ENCODE measurements at places on chromosomes 5 and 9.

DNA sequence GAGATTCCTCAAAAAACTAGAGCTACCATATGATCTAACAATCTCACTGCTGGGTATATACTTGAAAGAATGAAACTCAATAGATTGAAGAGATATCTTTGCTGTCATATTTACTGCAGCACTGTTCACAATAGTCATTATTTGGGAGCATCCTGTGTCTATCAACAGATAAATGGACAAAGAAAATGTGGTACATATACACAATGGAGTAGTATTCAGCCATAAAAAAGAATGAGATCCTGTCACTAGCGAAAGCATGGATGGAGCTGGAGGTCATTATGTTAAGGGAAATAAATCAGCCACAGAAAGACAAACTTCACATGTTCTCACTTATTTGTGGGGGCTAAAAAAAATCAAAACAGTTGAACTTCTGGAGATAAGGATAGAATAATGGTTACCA lies 505.7 kb upstream of the ARRDC3 start:
- no peaks in the 10 kb centered on the region for H3K36me3 ChIP-seq
- H3K27ac ChIP-seq = no peak overlapping the region
- H3K27me3 ChIP-seq = no peaks in the 10 kb centered on the region
- H3K4me1 ChIP-seq = no peaks in the 10 kb centered on the region

- H3K4me1 ChIP-seq = peaks cover 12% of the 10 kb centered on the region
- H3K27me3 ChIP-seq = no peaks in the 10 kb centered on the region
- H3K36me3 ChIP-seq = no peaks in the 10 kb centered on the region
- no peak for DNase-seq
Measured at GRCh38 chr9:131622523-131622922, 77.2 kb downstream of the PRRT1B start.

GRCh38 chr5:72587661-72588308 lies 80.6 kb upstream of the ZNF366 start:
- DNase-seq = no peak
- no peak overlapping the region for H3K4me3 ChIP-seq
- no peaks in the 10 kb centered on the region for H3K27me3 ChIP-seq
- no peaks in the 10 kb centered on the region for H3K36me3 ChIP-seq
- peaks cover 17% of the 10 kb centered on the region for H3K4me1 ChIP-seq

DNA sequence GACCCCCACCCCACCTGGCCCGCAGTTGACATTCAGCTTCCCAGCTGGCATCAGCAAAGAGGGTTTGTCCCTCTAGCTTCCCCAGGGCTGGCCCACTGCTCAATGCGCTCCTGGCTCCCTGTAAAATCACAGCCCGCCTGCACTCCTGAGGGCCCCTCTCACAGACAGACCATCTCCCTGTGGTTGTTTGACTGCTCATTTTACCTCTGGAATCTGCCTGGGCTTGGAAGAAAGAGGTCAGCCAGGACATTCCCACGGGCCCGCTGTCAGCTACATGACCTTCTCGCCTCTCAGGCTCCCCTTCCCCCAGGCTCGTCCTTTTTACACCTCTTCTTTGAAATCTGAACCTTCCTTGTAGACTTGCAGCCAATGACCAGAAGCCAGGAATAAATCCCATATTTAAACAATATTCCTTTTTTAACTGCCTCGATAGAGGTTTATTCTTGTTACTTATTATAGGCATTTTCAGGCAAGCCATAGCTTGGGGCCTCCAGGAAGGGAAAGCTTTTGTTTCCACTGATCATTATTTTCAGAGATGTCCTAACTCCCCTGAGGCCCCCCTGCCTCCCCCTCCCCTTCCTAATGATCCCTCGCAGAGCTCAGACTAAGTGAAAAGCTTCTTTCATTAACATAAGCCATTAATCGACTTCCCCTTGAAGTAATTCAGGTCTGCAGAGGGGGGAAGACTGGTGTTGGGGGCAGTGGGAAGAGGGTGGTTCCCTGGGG lies 76.3 kb upstream of the IQGAP2 start:
- H3K4me3 ChIP-seq = no peak overlapping the region
- no peaks in the 10 kb centered on the region for H3K4me1 ChIP-seq
- no peak for DNase-seq

GRCh38 chr5:32172923-32173266 lies 1.2 kb downstream of the GOLPH3 start:
- peak overlapping the region; percentile 95 for H3K27ac ChIP-seq
- peaks cover 36% of the 10 kb centered on the region for H3K36me3 ChIP-seq
- H3K4me3 ChIP-seq = peak overlapping the region; percentile 93
- no peak for DNase-seq
- H3K27me3 ChIP-seq = no peaks in the 10 kb centered on the region

GRCh38 chr5:112907166-112907631 lies 14.8 kb downstream of the REEP5 start:
- H3K27ac ChIP-seq = no peak overlapping the region
- H3K27me3 ChIP-seq = no peaks in the 10 kb centered on the region
- DNase-seq = no peak
- 0 out of 2 replicates have a peak, but pooled peaks cover 9% of the 10 kb centered on the region for H3K36me3 ChIP-seq
- H3K4me1 ChIP-seq = no peaks in the 10 kb centered on the region
- no peak overlapping the region for H3K4me3 ChIP-seq

GRCh38 chr5:144207875-144208444 lies 37.3 kb downstream of the KCTD16 start:
- peaks cover 70% of the 10 kb centered on the region for H3K27me3 ChIP-seq
- H3K4me1 ChIP-seq = no peaks in the 10 kb centered on the region
- no peak overlapping the region for H3K27ac ChIP-seq

GRCh38 chr9:133347515-133347984 lies 381 bp downstream of the MED22 start:
- peaks cover 41% of the 10 kb centered on the region for H3K36me3 ChIP-seq
- DNase-seq = peak; percentile 55
- peak overlapping the region; percentile 99 for H3K4me3 ChIP-seq
- H3K4me1 ChIP-seq = peaks cover 17% of the 10 kb centered on the region

GRCh38 chr5:151020304-151021110 lies at the start of gene GPX3:
GPX3 (plus strand) TSS chr5:151020591; CDS start chr5:151020655, 64 bp downstream.
- peak within 1 kb of the TSS; percentile 94 for H3K4me3 ChIP-seq
- no peak within 1 kb of the TSS for H3K27ac ChIP-seq
- no peaks in the 10 kb centered on the region for H3K36me3 ChIP-seq
- H3K27me3 ChIP-seq = no peaks in the 10 kb centered on the region

GRCh38 chr5:157290981-157291711 lies 25.2 kb downstream of the CYFIP2 start:
- no peak overlapping the region for H3K27ac ChIP-seq
- DNase-seq = no peak
- H3K4me3 ChIP-seq = no peak overlapping the region
- H3K4me1 ChIP-seq = no peaks in the 10 kb centered on the region
- H3K27me3 ChIP-seq = peaks cover 40% of the 10 kb centered on the region
- no peaks in the 10 kb centered on the region for H3K36me3 ChIP-seq

DNA sequence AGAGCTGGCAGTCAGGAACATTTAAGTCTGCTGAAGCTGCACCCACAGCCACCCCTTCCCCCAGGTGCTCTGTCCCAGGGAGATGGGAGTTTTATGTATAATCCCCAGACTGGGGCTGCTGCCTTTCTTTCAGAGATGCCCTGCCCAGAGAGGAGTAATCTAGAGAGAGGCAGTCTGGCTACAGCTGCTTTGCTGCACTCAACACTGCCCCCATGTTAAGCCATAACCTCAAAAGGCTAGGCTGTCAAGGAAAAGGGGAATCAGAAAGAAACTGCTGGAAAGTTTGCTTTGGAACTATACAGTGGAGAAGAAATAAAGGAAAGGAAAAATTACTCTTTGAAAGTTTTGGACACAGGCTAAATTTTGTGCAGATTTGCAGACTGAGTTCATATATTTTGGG lies 127.2 kb downstream of the MACIR start:
- no peak overlapping the region for H3K27ac ChIP-seq
- no peaks in the 10 kb centered on the region for H3K4me1 ChIP-seq
- no peaks in the 10 kb centered on the region for H3K36me3 ChIP-seq
- H3K27me3 ChIP-seq = no peaks in the 10 kb centered on the region

DNA sequence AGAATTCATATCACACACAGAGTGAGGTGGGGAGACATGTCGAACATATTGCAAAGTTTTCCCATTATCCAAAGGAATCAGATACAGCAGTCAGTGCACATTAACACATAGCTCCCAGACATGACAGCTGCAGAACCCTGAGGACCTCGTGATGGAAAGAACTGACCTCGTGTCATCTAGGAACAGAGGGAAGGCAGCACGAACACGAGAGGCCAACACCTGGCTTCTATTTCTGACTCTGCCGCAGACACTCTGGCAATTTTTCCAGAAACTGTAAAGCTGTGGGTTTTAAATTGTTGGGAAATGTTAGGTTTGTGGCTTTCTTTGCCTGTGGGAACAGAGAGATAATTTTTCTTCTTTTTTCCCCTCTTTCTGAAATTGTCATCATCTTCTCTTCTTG lies 315.0 kb upstream of the PIK3R1 start:
- no peak overlapping the region for H3K27ac ChIP-seq
- H3K4me1 ChIP-seq = no peaks in the 10 kb centered on the region
- no peak overlapping the region for H3K4me3 ChIP-seq
- DNase-seq = no peak
- H3K27me3 ChIP-seq = no peaks in the 10 kb centered on the region

DNA sequence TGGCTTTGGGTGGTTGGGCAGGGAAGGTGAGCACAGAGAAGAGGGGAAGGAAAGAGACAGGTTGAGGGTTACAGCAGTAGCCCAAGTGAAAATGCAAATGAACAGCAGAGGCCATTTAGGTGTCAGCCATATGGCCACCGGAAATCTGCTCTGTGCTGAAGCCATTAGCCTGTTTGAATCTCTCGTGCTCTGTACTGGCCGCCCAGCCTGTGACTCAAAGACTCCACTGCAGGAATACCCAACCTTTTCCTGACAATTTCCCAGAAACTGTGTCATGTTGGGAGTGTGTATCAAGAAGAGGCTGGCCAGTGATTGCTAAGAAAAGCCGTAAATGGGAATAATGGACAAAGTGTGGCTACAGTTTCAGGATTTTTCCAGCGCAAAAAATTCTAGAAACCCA lies 35.9 kb upstream of the RAI14 start:
- no peak for DNase-seq
- H3K4me3 ChIP-seq = no peak overlapping the region
- H3K36me3 ChIP-seq = no peaks in the 10 kb centered on the region
- H3K27ac ChIP-seq = no peak overlapping the region
- H3K27me3 ChIP-seq = no peaks in the 10 kb centered on the region
- H3K4me1 ChIP-seq = no peaks in the 10 kb centered on the region
